ENCODE measurements at places on chromosomes 7 and 10. TPM values are rescaled to one million over a fixed set of nuclear protein-coding genes. Genes with fewer than 3 reads are reported as not detected.
A peak's percentile ranks its signal among the peaks of the same experiment; 100 is the strongest.

DNA sequence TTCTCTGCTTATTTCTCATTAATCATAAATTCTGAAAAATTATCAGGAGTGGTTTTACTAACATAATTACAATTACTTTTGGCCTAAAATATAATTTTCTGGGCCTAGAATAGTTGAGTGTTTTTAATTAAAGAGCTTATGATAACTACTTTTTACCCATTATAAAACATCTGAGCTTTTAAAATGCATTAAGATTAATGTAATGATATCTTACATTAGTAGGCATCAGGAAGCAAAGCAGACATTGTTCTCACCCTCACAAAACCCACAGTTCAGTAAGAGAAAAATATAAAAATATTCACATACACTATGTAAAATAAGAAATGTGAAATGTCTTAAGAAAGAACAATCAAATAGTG, 443.7 kb upstream of the SEMA3A start:
- no peak for DNase-seq
- H3K36me3 ChIP-seq, result no peaks in the 10 kb centered on the region
- H3K4me3 ChIP-seq, result peak overlapping the region; percentile 1
- H3K27me3 ChIP-seq, result no peaks in the 10 kb centered on the region
- no peak overlapping the region for H3K27ac ChIP-seq

KCNIP2 gene
- 3.1 TPM for total RNA-seq

GRCh38 chr10:23056186-23056579, 39.2 kb upstream of the MSRB2 start:
- no peak overlapping the region for H3K27ac ChIP-seq
- H3K27me3 ChIP-seq, result no peaks in the 10 kb centered on the region
- no peak for DNase-seq

DNA sequence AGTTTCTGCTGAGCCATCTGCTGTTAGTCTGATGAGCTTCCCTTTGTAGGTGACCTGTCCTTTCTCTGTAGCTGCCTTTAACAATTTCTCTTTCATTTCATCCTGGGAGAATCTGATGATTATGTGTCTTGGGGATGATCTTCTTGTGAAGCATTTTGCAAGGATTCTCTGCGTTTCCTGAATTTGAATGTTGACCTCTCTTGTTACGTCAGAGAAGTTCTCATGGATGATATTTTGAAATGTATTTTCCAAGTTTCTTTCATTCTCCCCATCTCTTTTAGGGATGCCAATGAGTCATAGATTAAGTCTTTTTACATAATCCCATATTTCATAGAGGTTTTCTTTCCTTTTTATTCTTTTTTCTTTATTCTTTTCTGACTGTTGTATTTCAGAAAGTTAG, 184.2 kb upstream of the BET1 start:
- H3K36me3 ChIP-seq, result no peaks in the 10 kb centered on the region
- H3K27me3 ChIP-seq, result no peaks in the 10 kb centered on the region
- no peak for DNase-seq
- no peak overlapping the region for H3K4me3 ChIP-seq
- H3K4me1 ChIP-seq, result no peaks in the 10 kb centered on the region

- no peak for DNase-seq
- H3K36me3 ChIP-seq, result peaks cover 8% of the 10 kb centered on the region
- H3K4me1 ChIP-seq, result no peaks in the 10 kb centered on the region
Observed at GRCh38 chr10:102705531-102705930, 8.7 kb downstream of the ARL3 start.

DNA sequence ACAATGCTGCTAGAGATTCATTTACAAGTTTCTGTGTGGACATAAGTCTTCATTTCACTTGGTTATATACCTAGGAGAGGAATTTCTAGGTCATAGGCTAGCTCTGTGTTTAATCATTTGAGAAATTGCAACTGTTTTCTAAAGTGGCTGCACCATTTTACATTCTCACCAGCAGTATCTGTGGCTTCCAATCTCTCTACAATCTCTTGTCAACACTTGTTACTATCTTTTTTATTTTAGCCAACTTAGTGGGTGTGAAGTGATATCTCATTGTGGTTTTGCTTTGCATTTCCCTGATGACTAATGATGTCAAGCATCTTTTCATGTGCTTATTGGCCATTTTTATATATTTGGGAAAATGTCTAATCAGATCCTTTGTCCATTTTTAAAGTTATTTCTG, 53.0 kb upstream of the DRGX start:
- no peaks in the 10 kb centered on the region for H3K4me1 ChIP-seq
- no peak overlapping the region for H3K4me3 ChIP-seq
- H3K27me3 ChIP-seq, result no peaks in the 10 kb centered on the region
- H3K27ac ChIP-seq, result no peak overlapping the region
- no peak for DNase-seq
- no peaks in the 10 kb centered on the region for H3K36me3 ChIP-seq

RPEL1 gene
- total RNA-seq, result not detected

TMEM236 gene
- not detected for total RNA-seq

DNA sequence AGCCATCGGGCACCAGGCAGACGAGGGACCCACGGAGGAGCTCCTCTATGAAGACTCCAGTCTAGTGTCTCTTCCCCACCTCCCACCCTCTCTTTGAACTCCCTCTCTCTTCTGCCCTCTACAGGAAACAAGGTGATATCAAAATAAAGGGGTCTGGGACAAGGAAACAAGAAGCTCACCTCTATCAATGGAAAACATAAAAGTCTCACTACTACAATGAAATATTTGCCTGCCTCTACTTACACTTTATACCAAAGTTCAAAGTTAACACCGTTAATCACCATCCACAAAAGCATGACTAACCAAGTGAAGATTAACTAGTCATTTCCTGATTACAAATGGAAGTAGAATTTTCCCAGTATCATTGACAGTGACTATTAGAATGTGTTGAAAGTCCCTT, 82.2 kb downstream of the PARD3 start:
- H3K4me3 ChIP-seq, result no peak overlapping the region
- no peak overlapping the region for H3K27ac ChIP-seq
- H3K4me1 ChIP-seq, result no peaks in the 10 kb centered on the region
- DNase-seq, result no peak

Data from endodermal cell (in vitro differentiated cells).